ENCODE measurements at places on chromosomes 5 and 9.

GRCh38 chr9:132575005-132575609, 7.3 kb upstream of the BARHL1 start:
- DNase-seq, result no peak

DNA sequence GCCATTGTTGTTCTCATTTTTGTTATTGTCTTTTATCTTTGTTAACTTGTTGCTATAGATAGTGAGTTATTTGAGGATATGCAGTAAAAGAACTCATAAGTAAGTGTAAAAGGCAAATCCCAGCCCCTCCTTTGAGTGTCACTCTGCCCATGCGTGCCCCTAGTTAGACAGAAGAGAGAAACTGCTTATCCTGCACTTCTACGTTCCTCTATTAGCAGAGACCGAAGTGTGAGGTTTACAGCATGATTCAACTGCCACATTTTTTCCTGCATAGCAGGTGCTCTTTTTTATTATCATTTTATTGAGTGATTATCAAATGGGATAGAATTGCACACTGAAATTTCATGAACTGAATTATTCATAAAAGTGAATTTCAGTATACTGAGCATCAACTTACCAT, 12.0 kb upstream of the DNAH5 start:
- no peak for DNase-seq

- DNase-seq, result no peak
These were observed 49.1 kb upstream of the CLK4 start for GRCh38 chr5:178675922-178676321.

DNA sequence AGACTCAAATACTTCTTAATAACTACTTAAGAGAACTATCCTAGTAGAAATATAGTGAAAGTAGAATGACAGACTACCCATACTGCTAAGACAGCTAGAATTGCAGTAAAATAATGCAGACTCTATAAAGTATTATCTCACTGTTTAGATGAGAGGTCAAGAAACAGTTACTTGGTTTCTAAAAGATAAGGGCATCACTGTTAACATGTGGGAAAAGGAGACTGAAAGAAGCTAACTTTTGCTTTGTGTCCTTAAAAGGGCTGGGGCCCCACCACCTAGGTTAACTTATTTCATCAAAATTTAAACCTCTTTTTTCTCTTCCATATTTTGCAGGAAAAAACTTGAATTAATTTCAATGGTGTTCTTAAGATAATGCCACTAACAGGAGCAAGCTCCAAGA, 204.3 kb downstream of the CNTLN start:
- no peak for DNase-seq

DNA sequence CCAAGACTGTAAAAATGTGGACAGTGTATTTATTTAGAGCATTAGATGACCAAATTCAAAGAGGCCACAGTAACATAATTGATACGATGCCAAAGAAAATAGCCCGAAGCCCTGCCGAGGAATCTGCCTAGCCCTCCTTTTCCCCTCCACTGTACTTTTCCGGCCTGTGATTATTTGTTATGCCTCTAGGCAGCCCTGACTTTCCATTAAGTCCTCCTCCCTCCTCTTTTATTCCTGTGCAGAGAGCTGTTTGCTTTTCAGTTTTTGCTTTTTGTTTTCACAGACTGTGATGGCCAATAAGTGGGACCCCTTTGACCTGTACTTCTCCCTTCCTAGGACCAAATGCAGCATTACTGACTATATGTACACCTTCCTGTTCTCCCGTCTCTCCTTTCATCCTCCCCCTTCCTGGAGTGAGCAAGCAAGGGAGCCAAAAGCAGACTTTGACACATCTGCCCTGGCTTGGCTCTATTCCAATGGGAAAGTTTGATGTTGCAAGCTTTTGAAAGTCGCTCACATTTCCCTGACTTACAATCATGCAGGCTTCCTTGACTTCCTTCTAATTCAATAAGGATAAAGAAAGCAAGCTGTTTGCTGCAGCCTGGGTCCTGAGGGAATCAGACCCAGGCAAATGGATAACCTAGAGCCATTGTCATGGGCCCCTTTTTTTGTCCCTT, 76.1 kb downstream of the NREP start:
- DNase-seq, result no peak

All from activated CD8-positive, alpha-beta memory T cell treated with anti-CD3 and anti-CD28 coated beads for 48 hours (primary cell).